Dermis blood vessel endothelial cell (primary cell): ENCODE measurements at places on chromosomes 13 and 19. TPM values are rescaled to one million over a fixed set of nuclear protein-coding genes. Genes with fewer than 3 reads are reported as not detected.
A peak's percentile ranks its signal among the peaks of the same experiment; 100 is the strongest.

GRCh38 chr19:19515642-19516519 is at the start of gene NDUFA13:
Gene NDUFA13 (plus strand): TSS chr19:19516225. CDS start chr19:19516239, 14 bp downstream.
- peak; percentile 95 for DNase-seq

DNA sequence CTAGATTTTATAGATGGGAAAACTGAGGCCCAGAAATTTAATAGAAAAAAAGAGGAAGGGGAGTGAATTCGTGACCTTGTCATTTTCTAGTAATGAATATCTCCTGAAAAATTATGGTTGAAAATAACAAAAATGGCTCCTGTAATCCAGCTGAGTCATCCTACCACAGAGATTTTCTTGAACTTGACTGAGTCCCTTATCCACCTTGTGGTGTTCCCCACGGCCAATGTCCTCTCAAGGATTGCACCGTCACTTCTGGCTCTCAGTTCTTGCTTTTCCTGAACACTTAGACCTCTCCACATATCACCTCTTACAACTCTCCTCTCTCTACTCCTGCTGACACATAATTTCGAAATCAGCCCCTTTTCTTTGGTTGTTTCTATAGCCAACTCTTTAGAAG is 1.2 kb upstream of the KATNAL1 start:
- no peak for DNase-seq

DNA sequence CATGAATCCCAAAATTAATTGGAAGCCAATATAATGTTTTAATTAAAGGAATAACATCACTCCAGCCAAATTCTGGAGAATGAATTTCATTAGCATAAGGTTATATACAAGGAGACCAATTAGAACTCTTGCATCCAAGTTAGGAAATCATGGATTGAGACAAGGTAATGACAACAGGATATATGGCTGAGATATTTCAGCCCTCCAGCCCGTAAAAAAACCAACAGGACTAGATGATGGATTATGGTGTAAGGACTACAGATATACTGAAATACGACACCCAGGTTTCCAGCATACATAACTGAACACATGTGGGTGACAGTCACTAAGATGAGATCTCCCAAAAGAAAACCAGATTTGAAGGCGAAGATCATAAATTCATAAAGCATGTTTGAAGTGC is 56.5 kb downstream of the TSC22D1 start:
- no peak for DNase-seq

DNA sequence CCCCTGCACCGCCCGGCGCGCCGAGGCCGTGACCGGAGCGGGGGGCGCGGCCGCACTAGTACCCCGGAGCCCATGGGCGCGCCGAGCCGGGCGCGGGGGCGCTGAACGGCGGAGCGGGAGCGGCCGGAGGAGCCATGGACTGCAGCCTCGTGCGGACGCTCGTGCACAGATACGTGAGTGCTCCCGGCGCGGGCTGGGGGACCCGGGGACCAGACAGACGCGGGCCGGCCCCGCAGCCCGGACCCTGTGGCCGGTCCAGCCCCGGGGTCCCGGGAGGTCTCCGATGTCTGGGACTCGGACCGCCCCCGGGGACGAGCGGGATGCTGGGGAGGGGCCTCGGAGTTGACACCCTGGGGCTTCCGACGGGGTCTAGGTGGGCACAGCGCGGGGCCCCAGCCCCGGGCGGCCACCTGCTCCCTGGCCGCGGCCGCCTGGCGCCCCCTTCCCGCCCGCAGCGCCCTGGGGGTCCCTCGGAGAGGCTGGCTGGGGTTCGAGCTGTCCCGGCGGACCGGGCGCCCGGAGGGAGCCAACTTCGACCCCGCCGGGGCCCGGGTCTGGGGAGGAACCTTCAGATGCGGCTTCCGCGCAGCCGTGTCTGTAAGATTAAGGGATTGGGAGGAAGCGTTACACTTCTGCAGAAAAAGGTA is 568 bp downstream of the ATP11A start:
- peak; percentile 51 for DNase-seq

- DNase-seq, result no peak
Measured at GRCh38 chr13:94168783-94169453, 310.6 kb downstream of the DCT start.

DNA sequence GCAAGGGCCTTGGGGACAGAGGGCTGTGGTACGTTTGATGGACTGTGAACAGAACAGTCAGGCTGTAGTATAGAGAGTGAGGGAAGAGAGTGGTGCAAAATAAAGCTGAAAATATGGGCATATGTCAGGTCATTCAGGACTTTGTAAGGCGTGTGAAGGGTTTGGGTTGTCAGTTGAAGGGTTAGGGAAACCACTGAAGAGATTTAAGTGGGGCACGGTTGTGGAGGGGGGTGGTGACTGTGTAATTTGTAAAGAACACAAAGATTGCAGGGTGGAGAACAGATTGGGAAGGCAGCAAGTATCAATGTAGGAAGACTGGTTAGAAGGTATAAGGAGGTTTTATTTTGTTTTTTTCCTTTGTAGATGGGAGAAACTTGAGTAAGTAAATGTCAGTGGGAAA is 349.8 kb downstream of the DLEU7 start:
- no peak for DNase-seq

DNA sequence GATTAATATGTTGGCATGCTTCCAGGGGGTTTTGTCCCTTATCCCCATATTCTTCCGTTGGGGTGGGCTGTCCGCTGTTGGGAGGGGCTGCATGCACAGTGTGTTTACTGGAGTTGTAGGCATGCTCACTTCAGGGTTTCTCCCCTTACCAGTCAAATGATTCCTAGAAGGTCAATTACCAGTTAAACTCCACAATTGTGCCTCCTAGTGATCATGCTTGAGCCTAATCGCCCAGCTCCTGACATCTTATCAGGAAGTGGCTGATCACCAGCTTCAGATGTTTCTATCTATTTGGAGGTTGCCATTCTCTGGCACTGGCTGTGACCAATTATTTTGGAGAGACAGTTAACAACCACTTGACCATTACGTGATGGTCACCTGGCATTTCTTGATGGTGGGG is 1090.0 kb downstream of the SLITRK5 start:
- DNase-seq, result no peak

GRCh38 chr19:42286349-42287016 is 15.4 kb upstream of the PRR19 start:
- peak; percentile 72 for DNase-seq

GRCh38 chr19:56121180-56122167 is at the start of gene ZNF787:
Gene ZNF787 (minus strand): TSS chr19:56121295. CDS start chr19:56103217, 18,078 bp downstream.
- peak; percentile 97 for DNase-seq

DNA sequence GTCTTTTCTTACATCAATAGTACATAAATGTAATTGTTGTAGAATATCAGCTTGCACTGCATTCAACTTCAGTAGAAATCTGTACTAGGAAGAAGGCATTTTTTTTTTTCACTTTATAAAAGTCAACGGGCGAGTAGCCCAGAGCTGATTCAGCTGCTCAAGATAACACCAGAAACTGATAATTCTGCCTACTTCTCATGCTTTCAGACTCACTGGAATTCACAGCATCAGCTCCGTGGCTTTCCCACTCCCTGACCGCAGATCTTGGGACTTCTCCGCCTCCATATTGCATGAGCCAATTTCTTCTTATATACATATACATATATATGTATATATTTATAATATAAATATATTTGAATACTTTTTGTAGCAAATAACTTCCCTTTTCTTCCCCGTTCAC is 263.1 kb upstream of the RXFP2 start:
- no peak for DNase-seq

- DNase-seq, result no peak
Measured at GRCh38 chr19:17755443-17755890, 4.2 kb downstream of the FCHO1 start.

DNA sequence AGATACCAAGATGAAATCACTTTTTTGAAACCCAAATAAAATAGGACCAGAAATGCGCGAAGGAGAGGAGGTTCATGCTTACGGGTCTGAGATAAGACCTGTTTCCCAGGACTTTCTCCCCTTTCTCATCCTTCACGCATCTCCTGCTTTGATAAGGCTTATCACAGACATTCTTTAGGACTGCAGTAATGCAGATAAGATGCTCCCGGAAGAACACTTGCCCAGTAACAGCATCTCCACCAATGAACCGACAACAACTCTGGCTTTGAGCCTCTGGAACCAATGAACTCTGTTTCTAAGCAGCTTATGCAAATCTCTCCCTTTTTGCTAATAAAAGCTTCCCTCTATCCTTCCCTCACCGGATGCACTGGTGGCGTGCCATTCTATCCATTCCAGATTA is 783.4 kb upstream of the ARGLU1 start:
- no peak for DNase-seq

DNA sequence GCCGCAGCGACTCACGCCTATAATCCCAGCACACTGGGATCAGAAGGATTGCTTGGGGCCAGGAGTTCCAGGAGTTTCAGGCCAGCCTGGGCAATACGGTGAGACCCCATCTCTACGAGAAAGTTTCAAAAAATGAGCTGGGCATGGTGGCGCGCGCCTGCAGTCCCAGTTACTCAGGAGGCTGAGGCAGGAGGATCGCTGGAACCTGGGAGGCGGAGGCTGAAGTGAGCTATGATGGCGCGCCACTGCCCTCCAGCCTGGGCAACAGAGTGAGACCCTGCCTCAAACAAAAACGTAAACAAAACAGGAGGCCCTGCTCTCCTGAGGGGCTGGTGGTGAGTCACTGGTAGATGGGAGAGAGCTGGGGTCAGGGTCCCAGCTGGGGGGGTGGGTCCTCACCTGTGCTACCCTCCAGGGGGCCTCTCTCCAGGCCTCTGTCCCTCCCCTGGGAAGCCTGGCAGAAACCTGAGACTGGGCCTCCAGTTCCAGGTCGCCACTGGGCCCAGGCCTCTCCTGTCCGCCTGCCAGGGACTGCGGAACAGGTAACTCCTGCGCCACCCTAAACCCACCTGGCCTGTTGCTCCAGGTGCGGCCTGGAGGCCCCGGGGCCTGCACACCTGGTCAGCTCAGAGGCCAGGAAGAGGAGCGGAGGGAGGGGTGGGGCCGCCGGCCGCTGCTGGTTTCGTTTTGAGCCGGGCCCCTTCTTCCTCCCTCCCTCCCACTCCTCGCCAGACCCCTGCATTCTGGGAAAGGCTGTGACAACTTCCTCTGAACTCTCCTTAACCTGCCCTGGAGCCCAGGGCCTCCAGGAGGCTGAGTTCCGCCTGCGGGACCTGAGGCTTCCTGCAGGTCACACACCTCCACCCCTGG is 17.2 kb upstream of the ZBTB7A start:
- peak; percentile 36 for DNase-seq

DNA sequence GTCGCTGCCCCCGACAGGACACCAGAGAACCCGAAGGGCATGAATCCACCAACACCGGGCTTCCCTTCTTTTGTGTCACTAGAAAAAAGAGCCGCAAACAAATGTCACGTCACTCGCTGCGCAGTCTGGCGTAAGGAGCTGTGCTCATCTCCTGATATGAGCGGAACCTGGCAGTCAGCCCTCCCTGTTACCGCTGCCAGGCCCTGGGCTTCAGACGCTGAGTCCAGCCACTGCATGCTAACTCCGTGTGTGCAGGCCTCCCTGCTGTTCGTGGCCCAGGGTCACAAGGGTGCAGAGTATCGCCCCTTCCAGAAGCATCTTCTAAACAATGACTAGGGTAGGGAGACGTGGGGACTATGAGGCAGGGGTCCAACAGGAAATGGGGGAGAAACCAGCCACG is 71.3 kb downstream of the SLC7A1 start:
- DNase-seq, result no peak

DNA sequence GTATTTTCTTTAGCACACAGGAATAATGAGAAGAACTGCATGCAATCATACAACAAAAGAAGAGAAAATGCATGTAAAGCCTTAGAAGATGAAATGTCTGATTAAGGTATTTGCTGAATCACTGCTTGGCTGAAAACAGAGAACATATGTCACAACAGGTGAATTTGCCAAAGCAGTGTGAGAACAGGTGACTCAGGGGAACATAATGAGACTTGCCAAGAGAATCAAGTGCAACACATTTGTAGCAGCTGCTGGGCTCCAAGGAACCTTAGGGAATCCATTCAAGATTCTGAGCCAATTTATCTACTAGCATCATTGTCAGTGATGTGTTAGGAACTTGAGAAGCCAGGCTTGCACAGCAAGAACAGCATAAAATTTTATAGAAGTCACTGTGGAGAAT is 273.1 kb downstream of the PCDH20 start:
- no peak for DNase-seq

- no peak for DNase-seq
Measured at GRCh38 chr13:113766035-113766800, 7.2 kb downstream of the TMEM255B start.

DNA sequence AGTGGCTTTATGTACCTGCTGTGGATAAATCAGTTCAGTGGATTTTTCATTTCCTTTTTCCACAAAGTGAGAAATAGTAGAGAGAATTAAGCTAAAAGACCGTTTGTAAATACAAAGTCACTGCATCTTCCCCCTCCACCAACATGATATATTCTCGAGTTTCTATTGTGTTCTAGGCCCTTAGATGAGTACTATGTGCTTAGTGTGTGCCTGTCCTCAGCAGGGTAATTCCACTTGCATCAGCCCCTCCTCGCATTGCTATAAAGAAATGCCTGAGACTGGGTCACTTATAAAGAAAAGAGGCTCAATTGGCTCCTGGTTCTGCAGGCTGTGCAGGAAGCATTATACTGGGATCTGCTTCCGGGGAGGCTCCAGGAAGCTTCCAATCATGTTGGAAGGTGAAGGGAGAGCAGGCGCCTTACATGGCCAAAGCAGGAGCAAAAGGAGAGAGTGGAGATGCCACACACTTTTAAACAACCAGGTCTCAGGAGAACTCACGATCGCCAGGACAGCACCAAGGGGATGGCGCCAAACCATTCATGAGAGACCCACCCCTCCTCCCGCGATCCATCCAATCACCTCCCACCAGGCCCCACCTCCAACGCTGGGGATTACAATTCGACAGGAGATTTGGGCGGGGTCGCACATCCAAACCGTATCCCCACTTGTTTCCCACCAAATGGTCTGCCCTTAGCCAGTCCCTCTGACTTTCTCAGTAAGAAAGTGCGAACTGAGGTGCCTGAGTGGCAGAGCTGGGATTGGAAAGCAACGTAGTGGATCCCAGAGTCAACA is 102.3 kb upstream of the ABCC4 start:
- DNase-seq, result peak; percentile 16

DNA sequence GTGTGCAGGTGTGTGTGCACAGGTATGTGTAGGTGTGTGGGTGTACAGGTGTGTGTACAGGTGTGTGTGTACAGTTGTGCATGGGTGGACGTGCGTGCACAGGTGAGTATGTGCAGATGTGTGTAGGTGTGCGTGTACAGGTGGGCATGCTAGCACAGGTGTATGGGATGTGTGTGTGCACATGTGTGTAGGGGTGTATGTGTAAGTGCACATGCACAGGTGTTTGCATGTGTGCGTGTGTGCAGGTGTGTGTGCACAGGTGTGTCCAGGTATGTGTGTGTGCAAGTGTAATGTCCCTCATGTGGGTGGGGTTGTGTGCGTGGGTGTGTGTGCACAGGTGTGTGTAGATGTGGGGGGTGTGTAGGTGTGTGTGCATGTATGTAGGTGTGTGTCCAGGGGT is 27.5 kb upstream of the TFDP1 start:
- no peak for DNase-seq

- no peak for DNase-seq
Measured at GRCh38 chr13:90999401-90999800, 348.1 kb upstream of the MIR17HG start.

MBD3L2 gene
- total RNA-seq, result not detected in 2 replicates

DNAAF3 gene
- 0.34 and 0.42 TPM in 2 replicates for total RNA-seq

ACP5 gene
- 0.37 and 8.8 TPM in 2 replicates for total RNA-seq

ZNF264 gene
- total RNA-seq, result 48.5 and 65.0 TPM in 2 replicates

LILRA5 gene
- total RNA-seq, result not detected in 2 replicates

ZNF497 gene
- total RNA-seq, result 1.3 and 2.9 TPM in 2 replicates

FUT3 gene
- total RNA-seq, result not detected in 2 replicates

SLC44A2 gene
- total RNA-seq, result 67.7 and 132 TPM in 2 replicates

ATP1A3 gene
- total RNA-seq, result under 0.01 and 0.05 TPM in 2 replicates

LILRA1 gene
- not detected in 2 replicates for total RNA-seq

PTH2 gene
- total RNA-seq, result not detected in 2 replicates

RNASEH2A gene
- total RNA-seq, result 19.6 and 45.6 TPM in 2 replicates
